ENCODE measurements at places on chromosomes 5 and 9.

- DNase-seq, result no peak
Observed at GRCh38 chr9:2087500-2088313, 72.6 kb downstream of the SMARCA2 start.

DNA sequence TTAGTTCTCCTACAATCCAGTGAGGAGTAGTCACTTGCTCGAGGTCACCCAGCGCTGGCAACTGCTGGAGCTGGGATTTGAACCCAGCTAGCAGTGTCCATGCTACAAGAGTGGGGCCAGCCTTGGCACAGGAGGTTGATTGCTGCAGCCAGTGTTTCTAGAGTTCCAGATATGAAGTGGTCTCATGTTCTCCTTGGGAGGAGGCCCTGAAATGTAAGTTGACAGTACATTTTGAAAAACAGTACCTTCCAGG, 802 bp downstream of the CCDC107 start:
- DNase-seq, result no peak

DNA sequence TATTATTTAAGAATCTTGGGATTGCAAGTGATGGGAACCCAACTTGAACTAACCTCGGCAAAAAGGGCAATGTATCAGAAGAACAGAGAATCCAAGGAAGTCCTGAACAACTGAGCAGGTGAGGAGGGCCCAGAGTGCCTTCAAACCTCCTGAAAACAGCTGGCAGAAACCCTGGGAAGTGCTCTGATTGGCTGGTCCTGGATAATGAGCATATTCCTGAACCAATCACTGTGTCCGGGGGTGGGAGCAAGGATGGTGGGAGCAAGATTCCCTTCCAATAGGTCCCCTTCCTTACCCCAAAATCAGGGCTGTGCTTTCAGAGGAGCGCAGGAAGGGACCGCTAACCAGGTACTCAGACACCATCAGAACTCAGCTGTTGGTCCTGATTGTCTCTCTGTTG, 31.9 kb upstream of the TBC1D2 start:
- no peak for DNase-seq

- DNase-seq, result no peak
Observed at GRCh38 chr9:7171396-7172153, 413.8 kb downstream of the KDM4C start.

GRCh38 chr5:174549254-174549653, 175.1 kb upstream of the MSX2 start:
- no peak for DNase-seq

DNA sequence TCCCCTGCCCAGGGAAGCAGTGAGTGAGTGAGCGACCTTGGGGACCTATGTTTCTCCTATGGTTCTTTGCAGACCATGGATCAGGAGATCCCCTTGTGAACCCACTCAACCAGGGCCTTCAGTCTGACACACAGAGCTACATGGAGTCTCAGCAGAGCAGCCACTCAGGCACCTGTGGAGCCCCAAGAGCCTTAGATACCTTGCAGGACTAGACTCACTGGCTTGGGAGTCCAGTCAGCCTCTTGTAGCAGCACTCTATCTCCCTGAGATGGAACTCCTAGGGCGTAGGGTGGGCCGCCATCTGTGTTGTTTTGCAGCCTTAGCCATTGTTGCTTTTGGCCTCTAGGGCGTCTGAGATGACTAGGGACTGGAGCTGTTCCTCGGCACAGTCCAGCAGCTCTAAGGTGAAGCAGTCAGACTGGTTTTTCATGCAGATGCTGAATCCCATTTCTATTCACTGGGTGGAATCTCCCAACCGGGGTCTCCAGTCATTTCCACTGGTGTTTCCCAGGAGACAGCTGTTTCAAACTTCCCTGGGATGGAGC, 284.6 kb upstream of the RPS23 start:
- no peak for DNase-seq

- no peak for DNase-seq
Observed at GRCh38 chr5:67774267-67774552, 441.3 kb upstream of the PIK3R1 start.

GRCh38 chr5:1930880-1931603, 48.3 kb upstream of the IRX4 start:
- DNase-seq, result no peak

DNA sequence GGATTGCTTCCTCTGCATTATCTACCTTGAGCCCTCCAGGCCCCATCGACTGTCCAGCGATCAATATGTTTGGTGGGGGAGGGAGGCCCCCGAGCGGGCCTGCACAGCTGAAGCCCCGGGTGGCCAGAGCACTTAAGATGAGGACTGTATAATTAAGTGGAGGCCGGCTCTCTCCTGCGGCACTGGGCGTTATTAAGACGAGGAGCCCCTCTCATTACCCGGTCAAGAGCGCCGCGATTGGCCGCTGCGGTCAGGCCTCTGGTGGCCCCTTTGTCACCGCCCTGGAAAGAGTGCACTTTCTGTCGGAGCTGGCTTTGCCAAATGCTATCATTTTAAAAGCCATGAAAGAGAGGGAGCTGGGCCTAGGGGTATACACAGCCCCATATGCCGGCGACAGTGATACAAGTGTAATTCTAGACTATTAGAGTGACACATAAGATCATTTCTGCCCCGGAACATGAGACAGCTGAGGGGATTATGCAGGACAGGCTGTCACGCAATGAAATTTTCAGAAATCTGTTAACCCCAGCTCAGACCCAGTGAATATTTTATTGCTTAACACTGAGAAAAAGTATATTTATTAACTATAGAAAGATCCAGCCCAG, 106.3 kb upstream of the IRX1 start:
- DNase-seq, result no peak

Data from stimulated activated CD4-positive, alpha-beta T cell treated with anti-CD3 and anti-CD28 coated beads, Interleukin-1b, Interleukin-23, amount 100 ng/mL, for 1 hour (primary cell).